ENCODE measurements at places on chromosomes 4 and X.

- no peaks in the 10 kb centered on the region for H3K36me3 ChIP-seq
- H3K27me3 ChIP-seq: no peaks in the 10 kb centered on the region
- no peak overlapping the region for H3K27ac ChIP-seq
- H3K4me3 ChIP-seq: no peak overlapping the region
Observed at GRCh38 chr4:88257726-88258125, 26.6 kb downstream of the PPM1K start.

GRCh38 chrX:46184749-46185148 is 360.5 kb downstream of the ZNF674 start:
- no peak overlapping the region for H3K27ac ChIP-seq
- H3K27me3 ChIP-seq: no peaks in the 10 kb centered on the region
- no peaks in the 10 kb centered on the region for H3K4me1 ChIP-seq
- no peak overlapping the region for H3K4me3 ChIP-seq
- no peaks in the 10 kb centered on the region for H3K36me3 ChIP-seq

DNA sequence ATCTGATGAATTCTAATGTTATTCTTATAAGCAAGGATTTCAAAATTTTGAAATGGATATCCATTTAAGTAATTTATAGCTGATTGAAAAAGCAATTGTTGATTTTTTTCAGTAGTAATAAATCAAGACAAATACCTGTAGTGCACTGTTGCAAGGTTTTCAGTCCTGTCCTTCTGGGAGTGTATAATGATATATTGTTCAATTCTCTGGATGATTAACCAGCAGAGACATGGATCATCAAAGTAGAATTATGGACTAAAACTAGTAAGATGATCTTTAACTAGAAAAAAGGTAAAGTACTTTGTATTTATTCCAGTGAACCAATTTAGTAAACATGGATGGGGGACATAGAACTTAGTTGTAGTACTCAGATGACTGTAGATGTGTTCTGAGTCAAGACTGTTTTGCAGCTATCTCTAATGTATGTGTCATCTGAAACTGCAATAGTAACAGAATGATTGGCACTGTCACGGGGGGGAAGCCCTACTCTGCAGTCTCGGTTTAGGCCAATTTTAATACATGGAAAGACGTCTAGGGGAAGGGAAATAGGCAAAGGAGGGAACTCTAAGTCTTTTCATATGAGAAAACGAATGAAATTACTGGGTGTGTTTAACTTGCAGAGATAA is 121.9 kb downstream of the GLRA3 start:
- no peaks in the 10 kb centered on the region for H3K4me1 ChIP-seq
- no peaks in the 10 kb centered on the region for H3K27me3 ChIP-seq
- H3K27ac ChIP-seq: no peak overlapping the region
- H3K4me3 ChIP-seq: no peak overlapping the region
- no peaks in the 10 kb centered on the region for H3K36me3 ChIP-seq
- DNase-seq: no peak

GRCh38 chr4:153755186-153755585 is 4.6 kb downstream of the RNF175 start:
- no peak overlapping the region for H3K4me3 ChIP-seq
- DNase-seq: no peak
- peaks cover 15% of the 10 kb centered on the region for H3K4me1 ChIP-seq
- no peaks in the 10 kb centered on the region for H3K36me3 ChIP-seq
- no peak overlapping the region for H3K27ac ChIP-seq
- H3K27me3 ChIP-seq: peaks cover 10% of the 10 kb centered on the region

- H3K4me1 ChIP-seq: no peaks in the 10 kb centered on the region
- H3K36me3 ChIP-seq: no peaks in the 10 kb centered on the region
- DNase-seq: no peak
- H3K27me3 ChIP-seq: no peaks in the 10 kb centered on the region
Observed at GRCh38 chr4:55727746-55728145, 91.6 kb upstream of the NMU start.

DNA sequence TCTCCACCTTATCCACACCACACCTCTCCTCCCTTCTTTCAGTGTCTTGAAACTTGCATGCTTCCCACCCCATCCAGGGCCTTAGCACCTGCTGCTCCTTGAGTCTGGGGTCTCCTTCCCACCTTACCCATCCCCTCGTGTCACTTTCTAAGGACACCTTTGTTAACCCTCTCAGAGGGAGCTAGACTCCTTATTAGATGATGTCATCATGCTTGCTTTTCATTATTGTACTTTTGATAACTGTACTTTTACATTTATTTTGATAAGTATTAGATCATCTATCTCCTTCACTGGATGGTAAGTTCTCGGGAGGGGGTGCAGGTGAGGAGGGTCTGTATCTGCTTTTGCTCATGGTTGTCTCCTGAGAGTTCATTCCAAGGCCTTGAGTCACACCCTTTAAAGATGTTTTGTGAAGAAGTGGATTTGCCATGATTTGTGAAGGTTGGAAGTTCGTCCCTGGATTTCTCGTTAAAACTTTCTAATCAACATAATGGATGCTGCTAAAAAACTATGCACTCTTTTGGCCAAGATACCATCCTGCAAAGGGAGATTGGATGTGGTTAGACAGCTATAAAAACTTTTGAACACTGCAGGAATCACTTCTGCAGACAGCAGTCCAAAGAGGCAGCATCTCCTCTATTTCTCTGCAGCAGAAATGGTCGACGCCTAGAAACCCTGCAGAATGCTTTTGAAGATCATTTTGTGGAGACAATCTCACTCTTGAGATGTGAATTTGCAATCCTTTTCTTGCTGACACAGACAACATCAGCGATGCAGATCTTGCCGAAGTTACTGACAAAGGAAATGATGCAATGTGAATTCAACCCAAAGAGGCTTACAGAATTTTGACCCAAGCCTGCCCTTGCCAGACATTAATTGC is 69.6 kb downstream of the ENPP6 start:
- H3K4me3 ChIP-seq: no peak overlapping the region
- H3K27me3 ChIP-seq: no peaks in the 10 kb centered on the region
- H3K27ac ChIP-seq: no peak overlapping the region
- no peaks in the 10 kb centered on the region for H3K36me3 ChIP-seq
- no peaks in the 10 kb centered on the region for H3K4me1 ChIP-seq
- no peak for DNase-seq

DNA sequence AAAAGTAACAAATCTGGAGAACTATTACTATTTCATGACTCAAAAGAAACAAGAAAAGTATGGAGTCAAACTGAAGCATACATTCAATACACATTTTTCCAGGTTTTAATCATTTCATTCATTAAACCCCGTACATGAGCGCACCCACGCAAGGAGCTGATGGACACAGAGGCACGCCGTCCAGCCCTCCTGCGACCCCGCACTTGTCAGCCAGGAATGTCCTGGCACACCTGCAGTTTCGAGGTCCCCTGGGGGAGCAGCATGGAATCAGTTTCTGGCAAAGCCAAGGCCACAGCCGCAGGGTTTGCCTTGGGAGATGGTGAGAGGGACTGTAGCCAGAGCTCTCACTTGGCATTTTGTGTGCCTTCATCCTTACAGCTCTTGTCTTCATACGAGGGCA is 12.8 kb upstream of the SLC2A9 start:
- DNase-seq: no peak
- no peak overlapping the region for H3K27ac ChIP-seq

DNA sequence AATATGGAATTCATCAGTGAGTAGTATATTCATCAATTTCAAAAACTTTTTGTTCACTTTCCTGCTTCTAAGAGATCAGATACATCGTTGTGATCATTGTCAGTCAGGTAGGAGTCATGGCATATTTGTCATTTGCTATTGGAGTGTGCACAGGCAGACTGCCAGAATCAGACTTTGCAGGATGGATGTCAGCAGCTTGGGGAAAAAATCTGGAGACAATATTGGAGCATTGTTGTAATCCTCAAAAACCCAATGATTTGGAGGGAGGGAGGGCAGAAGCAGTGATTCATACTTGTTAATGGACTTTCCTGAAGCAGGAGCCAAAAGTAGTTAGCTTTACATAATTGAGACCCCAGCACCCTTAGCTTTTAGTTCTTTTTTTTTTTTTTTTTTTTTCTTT is 59.6 kb upstream of the DRP2 start:
- no peak overlapping the region for H3K27ac ChIP-seq
- H3K27me3 ChIP-seq: no peaks in the 10 kb centered on the region
- H3K4me1 ChIP-seq: no peaks in the 10 kb centered on the region
- H3K36me3 ChIP-seq: peaks cover 2% of the 10 kb centered on the region

- no peaks in the 10 kb centered on the region for H3K36me3 ChIP-seq
- no peak overlapping the region for H3K27ac ChIP-seq
- H3K4me1 ChIP-seq: no peaks in the 10 kb centered on the region
- no peak for DNase-seq
- H3K4me3 ChIP-seq: no peak overlapping the region
- H3K27me3 ChIP-seq: no peaks in the 10 kb centered on the region
Observed at GRCh38 chrX:46404774-46405173, 140.4 kb downstream of the ZNF674 start.

DNA sequence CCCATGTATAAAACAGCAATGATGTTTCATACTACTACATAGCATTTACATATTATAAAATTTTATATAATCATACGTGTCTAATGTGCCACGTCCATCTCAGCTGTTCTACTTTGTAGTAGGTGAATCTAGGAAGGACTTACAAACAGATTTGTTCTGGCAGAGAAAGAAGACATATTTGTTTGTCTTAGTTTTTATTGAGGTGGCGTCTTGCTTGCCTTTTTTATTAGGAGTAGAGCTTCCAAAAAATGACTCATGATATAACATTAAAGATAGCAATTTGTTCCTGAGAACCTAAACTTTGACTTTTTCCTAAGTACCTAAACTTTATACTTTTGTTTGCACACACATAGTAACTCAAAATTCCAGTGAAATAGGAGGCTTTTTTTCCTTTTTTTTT is 64.6 kb downstream of the CLDN22 start:
- no peak overlapping the region for H3K27ac ChIP-seq
- no peaks in the 10 kb centered on the region for H3K4me1 ChIP-seq
- no peak for DNase-seq

DNA sequence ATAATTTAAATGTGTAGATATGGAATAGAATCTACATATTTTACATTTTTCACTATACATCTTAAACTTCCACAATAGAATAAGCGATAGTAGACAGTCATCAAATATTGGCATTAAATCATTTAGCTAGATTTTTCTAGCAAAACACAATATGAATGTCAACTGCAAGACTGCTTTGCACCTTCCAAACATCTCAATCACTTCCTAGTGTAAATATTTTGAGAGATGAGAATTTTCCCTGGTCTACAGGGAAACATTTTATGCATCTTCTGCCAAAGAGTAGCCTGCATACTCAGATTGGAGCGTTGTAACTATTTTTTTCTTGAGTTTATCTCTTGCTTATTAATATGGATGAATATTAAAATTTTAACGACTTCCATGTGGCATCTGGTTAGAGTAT is 897.4 kb downstream of the CENPC start:
- no peak overlapping the region for H3K4me3 ChIP-seq
- no peaks in the 10 kb centered on the region for H3K36me3 ChIP-seq
- DNase-seq: no peak
- no peak overlapping the region for H3K27ac ChIP-seq
- no peaks in the 10 kb centered on the region for H3K4me1 ChIP-seq

GRCh38 chrX:69066966-69067525 is 98.2 kb downstream of the PJA1 start:
- DNase-seq: no peak
- H3K4me1 ChIP-seq: no peaks in the 10 kb centered on the region
- no peak overlapping the region for H3K27ac ChIP-seq

- H3K4me3 ChIP-seq: peak overlapping the region; percentile 62
- no peak for DNase-seq
- no peaks in the 10 kb centered on the region for H3K36me3 ChIP-seq
- H3K27me3 ChIP-seq: no peaks in the 10 kb centered on the region
- no peak overlapping the region for H3K27ac ChIP-seq
Observed at GRCh38 chrX:14872355-14872754, 514 bp downstream of the FANCB start.

DNA sequence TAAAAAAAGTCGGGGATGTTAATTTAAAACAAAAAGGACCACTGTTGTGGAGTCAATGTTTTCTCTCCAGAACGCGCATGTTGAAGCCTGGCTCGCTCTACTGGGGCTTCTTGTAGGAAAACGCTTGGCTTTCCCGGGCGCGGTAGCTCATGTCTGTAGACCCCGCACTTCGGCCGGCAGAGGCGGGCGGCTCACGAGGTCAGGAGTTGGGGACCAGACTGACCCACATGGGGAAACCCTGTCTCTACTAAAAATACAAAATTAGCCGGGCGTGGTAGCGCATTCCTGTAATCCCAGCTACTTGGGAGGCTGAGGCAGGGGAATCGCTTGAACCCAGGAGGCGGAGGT is 15.6 kb downstream of the NELFA start:
- no peaks in the 10 kb centered on the region for H3K4me1 ChIP-seq
- no peak for DNase-seq
- H3K27ac ChIP-seq: no peak overlapping the region
- peaks cover 9% of the 10 kb centered on the region for H3K36me3 ChIP-seq
- no peak overlapping the region for H3K4me3 ChIP-seq
- no peaks in the 10 kb centered on the region for H3K27me3 ChIP-seq

DNA sequence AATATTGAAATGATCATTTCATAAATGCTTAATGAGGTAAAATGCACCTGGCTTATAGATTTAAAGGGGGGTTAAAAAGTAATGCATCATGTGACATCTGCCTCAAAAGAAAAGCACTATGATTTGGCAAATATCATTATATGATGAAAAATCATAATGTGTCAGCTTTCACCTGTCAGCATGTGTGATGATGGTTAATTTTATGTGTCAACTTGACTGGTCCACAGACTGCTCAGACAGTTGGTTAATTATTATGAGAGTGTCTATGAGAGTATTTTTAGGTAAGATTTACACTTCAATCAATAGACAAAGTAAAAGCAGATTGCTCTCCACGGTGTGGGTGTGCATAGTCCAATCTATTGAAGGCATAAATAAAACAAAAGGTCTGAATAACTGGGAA is 1986.7 kb downstream of the PCDH7 start:
- DNase-seq: no peak
- no peaks in the 10 kb centered on the region for H3K36me3 ChIP-seq
- no peak overlapping the region for H3K4me3 ChIP-seq
- no peaks in the 10 kb centered on the region for H3K4me1 ChIP-seq
- H3K27me3 ChIP-seq: no peaks in the 10 kb centered on the region

- no peaks in the 10 kb centered on the region for H3K27me3 ChIP-seq
- no peak for DNase-seq
- H3K36me3 ChIP-seq: no peaks in the 10 kb centered on the region
- H3K4me3 ChIP-seq: no peak overlapping the region
- no peak overlapping the region for H3K27ac ChIP-seq
Observed at GRCh38 chr4:40254608-40255392, 58.0 kb downstream of the RHOH start.

- no peak overlapping the region for H3K27ac ChIP-seq
- no peaks in the 10 kb centered on the region for H3K36me3 ChIP-seq
- DNase-seq: no peak
- no peak overlapping the region for H3K4me3 ChIP-seq
- H3K27me3 ChIP-seq: no peaks in the 10 kb centered on the region
- peaks cover 2% of the 10 kb centered on the region for H3K4me1 ChIP-seq
Observed at GRCh38 chrX:9204560-9204959, 170.6 kb upstream of the FAM9B start.

DNA sequence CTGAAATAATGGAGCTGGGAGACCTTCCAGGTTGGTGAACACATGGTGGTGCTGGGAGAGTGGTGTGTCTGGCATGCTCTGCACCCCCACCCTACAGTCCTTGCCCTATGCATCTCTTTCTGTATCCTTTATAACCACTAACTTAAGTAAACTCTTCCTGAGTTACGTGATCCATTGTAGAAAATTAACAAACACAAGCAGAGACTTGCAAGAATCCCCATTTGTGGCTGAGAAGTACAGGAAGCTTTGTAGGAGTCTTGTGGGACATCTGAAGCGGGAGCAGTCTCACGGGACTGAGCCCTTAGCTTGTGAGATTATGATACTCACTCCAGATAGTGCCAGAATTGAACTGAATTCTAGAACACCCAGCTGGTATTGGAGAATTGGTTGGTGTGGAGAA is 14.3 kb upstream of the FAM13A start:
- H3K4me1 ChIP-seq: no peaks in the 10 kb centered on the region
- no peak overlapping the region for H3K27ac ChIP-seq
- H3K27me3 ChIP-seq: no peaks in the 10 kb centered on the region

All from neural progenitor cell (in vitro differentiated cells).